ENCODE measurements at places on chromosomes 4 and X.

- DNase-seq: no peak
Measured at GRCh38 chr4:145090380-145090779, 7.6 kb downstream of the ANAPC10 start.

GRCh38 chr4:100516225-100516624 lies 1.6 kb downstream of the EMCN start:
- DNase-seq: no peak

DNA sequence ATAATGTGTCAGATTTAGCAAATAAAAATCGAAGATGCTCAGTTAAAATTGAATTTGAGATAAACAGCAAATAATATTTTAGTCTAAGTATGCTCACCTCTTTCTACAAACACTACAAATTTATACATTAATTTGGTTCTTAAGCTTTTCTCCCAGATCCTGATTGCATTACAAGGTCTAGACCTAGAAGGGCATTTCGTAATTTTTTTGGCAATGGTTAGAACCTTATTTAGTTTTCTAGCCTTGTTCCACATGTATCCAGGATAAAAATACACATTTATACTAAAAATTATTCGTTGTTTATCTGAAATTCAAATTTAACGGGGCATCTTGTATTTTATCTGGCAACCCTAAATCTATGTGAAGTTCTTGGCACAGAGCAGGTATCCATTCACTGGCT lies 2.5 kb upstream of the CDKL5 start:
- DNase-seq: no peak

DNA sequence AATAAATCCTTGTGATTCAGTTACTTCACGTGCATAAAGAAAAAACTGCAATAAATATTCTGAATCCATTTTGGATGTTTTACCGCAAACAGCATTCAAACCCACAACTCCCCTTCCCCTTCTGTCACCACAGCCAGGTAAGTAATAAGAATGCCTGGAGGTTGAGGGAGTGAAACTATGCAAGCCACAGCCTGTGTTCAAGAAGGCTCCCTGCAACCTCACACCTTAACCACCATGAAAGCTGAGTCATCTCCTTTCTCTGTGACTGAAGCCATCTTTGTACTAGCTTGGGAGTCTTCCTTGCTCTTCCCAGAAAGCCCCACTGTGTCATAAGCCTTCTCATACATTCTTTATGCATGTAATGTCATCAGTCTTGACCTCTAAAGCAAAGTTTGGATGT lies 297.0 kb upstream of the PUDP start:
- DNase-seq: no peak

DNA sequence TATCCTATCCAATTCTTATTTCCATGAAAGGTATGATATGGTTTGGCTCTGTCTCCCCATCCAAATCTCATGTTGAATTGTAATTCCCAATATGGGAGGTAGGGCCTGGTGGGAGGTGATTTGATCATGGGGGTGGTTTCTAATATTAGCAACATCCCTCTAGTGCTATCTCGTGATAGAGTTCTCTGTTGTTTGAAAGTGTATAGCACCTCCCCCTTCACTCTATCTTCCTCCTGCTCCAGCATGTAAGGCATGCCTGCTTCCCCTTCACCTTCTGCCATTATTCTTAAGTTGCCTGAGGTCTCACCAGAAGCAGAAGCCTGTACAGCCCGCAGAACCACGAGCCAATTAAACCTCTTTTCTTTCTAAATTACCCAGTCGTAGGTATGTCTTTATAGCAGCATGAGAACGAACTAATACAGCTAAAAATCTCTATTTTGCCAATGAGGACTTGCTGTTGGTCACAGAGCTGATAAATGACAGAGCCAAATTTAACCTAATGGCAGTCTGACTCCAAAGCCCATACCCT lies 247.2 kb downstream of the HNRNPD start:
- DNase-seq: no peak

GRCh38 chr4:6886886-6887285 lies 22.7 kb upstream of the TBC1D14 start:
- no peak for DNase-seq

DNA sequence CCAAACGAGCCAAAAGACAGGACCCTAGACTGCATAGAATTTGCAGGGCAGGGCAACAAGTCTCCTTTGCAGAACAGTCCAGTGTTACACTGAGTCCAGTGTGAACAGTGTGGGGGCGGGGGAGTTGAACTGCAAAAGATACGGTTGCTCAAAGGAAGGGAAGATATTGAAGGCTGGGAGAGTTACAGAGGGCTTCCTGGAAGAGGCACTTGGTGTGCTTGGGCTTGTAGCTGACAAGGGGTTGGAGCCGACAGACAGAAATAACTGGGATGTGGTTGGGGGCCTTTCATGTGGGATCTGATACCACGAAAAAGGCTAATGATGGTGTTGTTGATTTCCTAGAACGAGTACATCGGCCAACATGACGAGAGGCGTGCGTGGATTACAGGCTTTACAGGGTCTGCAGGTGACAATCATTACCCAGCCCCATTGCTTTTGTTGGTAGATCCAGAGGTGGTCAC lies 6.1 kb downstream of the XPNPEP2 start:
- no peak for DNase-seq

DNA sequence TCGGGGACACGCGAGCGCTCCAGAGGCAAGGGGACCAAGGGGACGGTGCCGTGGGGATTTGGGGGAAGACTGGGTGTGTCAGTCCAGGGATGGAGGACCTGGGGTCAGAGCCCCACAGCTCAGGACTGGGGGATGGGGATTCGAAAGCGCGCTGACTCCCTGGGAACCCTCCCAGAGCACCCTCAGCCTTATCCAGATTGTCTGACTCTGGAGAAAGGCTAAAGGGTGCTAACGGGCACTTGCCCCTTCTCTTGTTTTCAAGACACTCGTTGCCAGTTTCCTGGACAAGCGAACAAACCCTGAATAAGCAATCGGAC lies 1.1 kb downstream of the DOCK11 start:
- DNase-seq: no peak

DNA sequence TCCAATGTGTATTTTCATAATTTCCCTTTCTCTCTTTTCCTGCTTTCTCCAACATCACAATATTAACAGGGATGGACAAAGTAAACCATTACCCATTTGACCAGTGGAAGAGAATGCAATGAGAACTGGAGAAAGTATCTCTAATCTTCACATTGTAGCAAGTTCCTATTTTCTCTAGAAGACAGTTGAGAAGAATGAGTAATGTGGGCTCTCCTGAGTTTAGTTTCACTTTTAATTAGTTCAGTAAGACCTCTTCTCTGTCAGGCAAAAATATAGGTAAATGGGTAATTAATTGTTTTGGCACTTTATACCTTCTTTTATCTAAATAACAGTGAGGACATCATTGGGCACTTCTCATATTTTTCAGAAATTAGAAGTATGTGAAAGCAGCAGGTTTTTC lies 602.0 kb downstream of the GLUD2 start:
- no peak for DNase-seq

DNA sequence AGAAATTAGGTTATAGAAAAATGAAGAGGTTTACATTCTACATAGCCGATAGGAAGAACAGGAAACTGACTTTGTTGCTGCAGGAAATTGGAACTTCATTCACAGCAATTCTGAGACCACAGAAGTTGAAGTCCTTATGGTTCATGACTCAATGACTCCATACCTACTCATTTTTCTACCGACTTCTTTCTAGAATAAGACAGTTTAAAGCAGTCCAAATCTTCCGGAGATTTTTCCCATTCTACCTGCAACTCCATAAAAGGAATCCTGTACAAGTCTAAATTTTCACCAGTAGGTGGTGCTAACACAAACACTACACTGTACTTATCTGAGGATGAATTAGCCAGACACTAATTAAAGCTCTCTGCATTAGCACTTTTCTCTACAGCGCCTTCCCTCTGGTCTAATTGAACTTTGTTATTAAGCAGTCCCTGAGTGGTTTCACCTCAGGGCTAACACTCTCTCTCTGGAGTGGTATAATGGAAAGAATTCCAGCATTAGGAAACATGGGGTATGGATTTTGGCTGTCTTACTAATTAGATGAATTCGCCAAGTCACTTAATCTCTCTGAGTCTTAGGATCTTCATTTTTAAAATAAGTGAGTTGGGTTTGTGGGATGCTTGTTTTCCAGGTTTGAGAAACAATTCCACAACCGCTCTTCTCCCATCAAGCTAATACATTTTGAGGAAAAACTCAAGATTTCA lies 167.9 kb downstream of the SMIM20 start:
- no peak for DNase-seq

- no peak for DNase-seq
Measured at GRCh38 chrX:46715997-46716396, 42.9 kb downstream of the SLC9A7 start.

DNA sequence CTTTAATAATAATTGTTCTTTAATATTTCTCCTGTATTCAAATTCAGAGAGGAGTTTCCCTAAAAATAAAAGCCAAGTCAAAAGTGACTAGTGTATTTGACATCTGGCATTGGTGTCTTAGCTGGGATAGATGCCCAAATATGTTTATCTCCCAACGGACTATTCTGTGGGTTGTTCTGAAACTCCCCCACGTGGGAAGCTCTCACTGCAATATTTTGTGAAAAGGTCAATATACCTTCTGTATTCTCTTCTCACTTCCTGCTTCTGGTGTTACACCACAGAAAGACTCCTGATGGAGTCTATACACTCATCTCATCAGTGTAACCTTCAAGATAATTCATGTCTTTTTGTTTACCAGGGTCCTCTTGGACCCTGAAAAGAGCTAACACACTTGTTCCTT lies 2052.8 kb upstream of the TENM3 start:
- no peak for DNase-seq
